GM23338 (cell line): ENCODE measurements at places on chromosomes 3 and 15. TPM values are rescaled to one million over a fixed set of nuclear protein-coding genes. Genes with fewer than 3 reads are reported as not detected.

TXNRD3 gene
- total RNA-seq = 4.0 and 4.1 TPM in 2 replicates

ACTRT3 gene
- 5.2 and 6.4 TPM in 2 replicates for total RNA-seq

JMJD7 gene
- total RNA-seq = 8.5 and 13.8 TPM in 2 replicates

CCR9 gene
- total RNA-seq = not detected in 2 replicates

ERICH6 gene
- total RNA-seq = not detected in 2 replicates

CDHR4 gene
- 0.24 TPM in 1 of 2 replicates, not detected in the other for total RNA-seq

DNA sequence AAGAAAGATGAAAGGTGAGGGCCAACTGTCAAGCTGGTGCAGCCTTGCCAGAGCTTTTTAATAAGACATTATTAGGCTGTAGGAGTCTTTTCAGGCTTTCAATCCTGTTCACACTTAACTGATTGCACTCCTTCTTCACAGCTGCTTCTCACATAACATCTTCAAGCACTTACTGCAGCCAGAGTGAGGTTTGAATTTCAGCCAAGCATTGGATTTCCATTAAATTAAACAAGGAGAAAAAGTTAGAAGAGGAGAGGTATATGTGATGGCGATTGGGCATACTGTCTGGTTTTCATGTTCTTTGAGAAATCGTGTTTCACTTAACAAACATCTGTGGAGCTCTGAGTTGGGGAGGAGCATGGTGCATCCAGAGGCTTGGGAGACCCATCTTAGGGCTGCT lies 392.8 kb upstream of the LRRC3B start:
- no peak for DNase-seq

DNA sequence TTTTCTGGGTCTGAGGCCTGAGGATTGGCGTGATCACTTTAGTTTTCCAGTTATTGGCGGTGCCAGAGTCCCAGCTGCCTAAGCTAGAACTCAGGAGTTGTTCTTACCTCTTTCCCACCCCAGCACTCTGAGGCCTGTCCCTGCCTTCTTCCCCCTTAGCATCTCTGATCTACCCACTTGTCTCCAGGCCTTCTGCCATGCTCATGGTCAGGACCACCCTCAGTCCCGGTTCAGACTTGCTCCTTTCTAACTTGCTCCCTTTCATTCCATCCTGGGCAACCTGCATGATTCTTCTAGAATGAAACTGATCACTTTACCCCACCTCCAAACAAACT lies 15.7 kb downstream of the ACOX2 start:
- no peak for DNase-seq

DNA sequence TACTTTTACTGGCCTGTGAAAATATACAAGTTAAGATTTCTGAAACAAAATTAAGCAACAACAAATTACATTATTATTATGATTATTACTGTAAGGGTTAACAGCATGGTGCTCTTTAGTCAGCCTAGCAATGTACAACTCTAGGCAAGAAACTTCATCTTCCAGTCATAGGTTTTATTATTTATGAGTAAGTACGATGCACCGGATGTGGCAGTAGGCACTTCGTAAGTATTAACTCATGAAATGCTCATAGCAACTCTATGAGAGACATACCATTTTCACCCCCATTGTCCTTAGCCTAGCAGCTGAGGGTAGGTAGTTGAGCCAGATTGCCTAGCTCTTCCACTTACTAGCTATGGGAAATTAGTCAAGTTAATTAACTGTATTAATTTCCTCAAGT lies 68.0 kb upstream of the PTPRG start:
- DNase-seq = no peak

GRCh38 chr3:126146525-126147146 lies 33.8 kb downstream of the ALDH1L1 start:
- no peak for DNase-seq

- DNase-seq = no peak
These were observed 169.6 kb upstream of the GADL1 start for GRCh38 chr3:31064021-31064420.

DNA sequence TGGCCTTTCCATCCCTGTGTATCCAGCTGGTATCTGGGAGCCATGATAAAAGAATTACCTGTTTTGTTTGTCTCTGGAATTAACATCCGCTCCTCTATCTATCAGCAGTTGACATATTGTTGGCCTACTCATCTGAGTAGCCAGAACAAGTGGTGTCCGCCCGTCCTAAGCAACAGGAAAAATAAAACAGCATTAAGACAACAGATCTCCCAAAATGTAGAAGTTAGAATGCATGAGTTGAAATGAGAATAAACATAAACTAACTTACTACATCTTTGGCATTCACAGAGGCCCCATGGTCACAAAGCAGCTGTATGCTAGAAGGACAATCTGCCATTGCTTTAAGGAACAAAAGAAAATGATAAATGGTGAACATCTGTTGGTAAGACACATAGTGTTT lies 75.9 kb downstream of the UACA start:
- DNase-seq = no peak

- no peak for DNase-seq
These were observed 139.1 kb downstream of the RTP4 start for GRCh38 chr3:187507266-187507665.
